ENCODE measurements at places on chromosomes 1 and 21.

- DNase-seq, result no peak
Measured at GRCh38 chr1:224623310-224623714, 7.2 kb downstream of the CNIH3 start.

DNA sequence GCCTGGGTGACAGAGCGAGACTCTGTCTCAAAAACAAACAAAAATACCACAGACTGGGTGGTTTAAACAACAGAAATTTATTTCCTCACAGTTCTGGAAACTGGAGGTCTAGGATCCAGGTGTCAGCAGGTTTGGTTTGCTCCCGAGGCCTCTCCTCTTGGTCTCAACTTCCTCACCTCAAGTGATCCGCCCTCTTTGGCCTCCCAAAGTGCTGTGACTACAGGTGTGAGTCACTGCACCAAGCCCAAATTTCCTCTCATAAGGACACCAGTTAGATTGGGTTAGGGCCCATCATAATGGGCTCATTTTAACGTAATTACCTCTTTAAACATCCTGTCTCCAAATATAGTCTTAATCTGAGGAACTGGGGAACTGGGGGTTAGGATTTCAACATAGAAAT is 35.5 kb downstream of the MFSD2A start:
- no peak for DNase-seq

GRCh38 chr1:159266832-159267231 is 35.3 kb upstream of the FCER1A start:
- no peak for DNase-seq

- DNase-seq, result no peak
Measured at GRCh38 chr1:151822404-151822803, 9.2 kb downstream of the RORC start.

DNA sequence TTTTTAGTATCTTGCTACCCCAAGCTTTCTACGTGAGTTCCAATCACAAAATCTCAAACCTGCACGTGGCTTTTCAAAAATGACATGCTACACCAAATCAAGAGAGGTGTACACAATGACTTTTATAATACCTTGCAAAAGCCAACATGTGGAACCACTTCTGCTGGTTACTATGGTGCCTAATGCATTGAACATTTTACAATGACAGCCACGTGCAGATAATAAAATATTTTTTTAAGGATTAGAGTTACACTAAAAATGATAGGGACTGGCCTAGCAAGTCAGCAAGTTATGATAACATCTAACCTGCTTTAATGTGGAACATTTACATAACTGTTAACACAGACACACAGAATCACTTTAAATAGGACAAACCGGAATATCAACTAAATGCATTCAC is 30.2 kb downstream of the EYA3 start:
- no peak for DNase-seq

GRCh38 chr1:109792056-109792831 is 28.5 kb upstream of the EPS8L3 start:
- DNase-seq, result peak; percentile 81

DNA sequence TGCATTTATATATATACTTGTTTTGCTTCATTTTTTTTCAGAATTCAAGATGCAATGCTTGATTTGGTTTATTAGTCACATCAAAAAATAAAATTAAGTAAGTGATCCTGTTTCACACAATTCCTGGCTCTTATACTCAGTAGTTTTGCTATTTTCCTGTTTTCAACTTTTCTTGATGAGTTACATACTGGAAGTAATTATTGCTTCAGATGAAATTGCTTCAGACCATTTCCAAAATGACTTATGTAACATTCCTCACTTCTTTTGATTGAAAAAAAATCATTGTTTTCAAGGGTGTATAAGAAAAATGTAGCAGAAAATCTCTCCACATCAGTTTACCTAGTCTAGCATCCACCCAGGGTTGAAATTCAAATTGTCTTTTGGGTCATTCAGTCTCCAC is 65.0 kb downstream of the RGS2 start:
- no peak for DNase-seq

GRCh38 chr1:183450093-183450492 is 22.2 kb upstream of the SMG7 start:
- no peak for DNase-seq

- DNase-seq, result no peak
Measured at GRCh38 chr1:78358165-78358564, 132.6 kb upstream of the PTGFR start.
